ENCODE measurements at places on chromosomes 12 and 14. TPM values are rescaled to one million over a fixed set of nuclear protein-coding genes. Genes with fewer than 3 reads are reported as not detected.

The DUSP16 gene
- 10.2 TPM for total RNA-seq

The CHGA gene
- not detected for total RNA-seq

The TBC1D30 gene
- 0.87 TPM for total RNA-seq

The SLC4A8 gene
- 7.2 TPM for total RNA-seq

The ANO2 gene
- under 0.01 TPM for total RNA-seq

The DHRS2 gene
- 0.22 TPM for total RNA-seq

The ZNF891 gene
- total RNA-seq = 1.00 TPM

The MBIP gene
- 12.2 TPM for total RNA-seq

The FLVCR2 gene
- 1.8 TPM for total RNA-seq

The ESR2 gene
- total RNA-seq = 0.11 TPM

The DBX2 gene
- not detected for total RNA-seq

The MMP14 gene
- total RNA-seq = 519 TPM

The TAS2R30 gene
- total RNA-seq = 9.1 TPM

The ADAMTS20 gene
- total RNA-seq = not detected

The PPP1R36 gene
- 0.25 TPM for total RNA-seq

The LYZ gene
- not detected for total RNA-seq

The NR4A1 gene
- total RNA-seq = 3.9 TPM

The SERPINA1 gene
- total RNA-seq = 0.22 TPM

The TMEM179 gene
- total RNA-seq = 0.25 TPM

The PRDM4 gene
- total RNA-seq = 29.9 TPM

The SLC16A7 gene
- total RNA-seq = 50.0 TPM

The LMO3 gene
- 16.4 TPM for total RNA-seq

The SCAF11 gene
- total RNA-seq = 52.1 TPM

The TMEM52B gene
- not detected for total RNA-seq

The CCDC177 gene
- under 0.01 TPM for total RNA-seq

The ARG2 gene
- total RNA-seq = 3.5 TPM

The KRT6C gene
- total RNA-seq = not detected

The TAS2R8 gene
- not detected for total RNA-seq

The CIT gene
- 16.4 TPM for total RNA-seq

The HOTAIR gene
- not detected for total RNA-seq

The LMNTD1 gene
- total RNA-seq = 1.9 TPM

The FAM90A1 gene
- 0.11 TPM for total RNA-seq

The TNS2 gene
- total RNA-seq = 30.5 TPM

The RNASE7 gene
- total RNA-seq = not detected

The RNASE3 gene
- total RNA-seq = not detected

The ENDOU gene
- total RNA-seq = under 0.01 TPM

The MRPL42 gene
- 67.7 TPM for total RNA-seq

The CABP1 gene
- 1.1 TPM for total RNA-seq

The MIP gene
- not detected for total RNA-seq

The DACT1 gene
- total RNA-seq = 27.4 TPM

The NFYB gene
- total RNA-seq = 25.0 TPM

The CLEC4D gene
- total RNA-seq = not detected

Measured in uterine smooth muscle cell (primary cell).